Activated naive CD8-positive, alpha-beta T cell treated with anti-CD3 and anti-CD28 coated beads, Interleukin-2, amount 10 ng/mL, durations not matched to agents 7 days and 5 days (primary cell): ENCODE measurements at places on chromosomes 5 and 9.

GRCh38 chr5:82182662-82183061, 95.5 kb downstream of the RPS23 start:
- no peaks in the 10 kb centered on the region for H3K27me3 ChIP-seq
- no peak overlapping the region for H3K4me3 ChIP-seq
- peaks cover 23% of the 10 kb centered on the region for H3K36me3 ChIP-seq
- peaks cover 9% of the 10 kb centered on the region for H3K4me1 ChIP-seq
- H3K27ac ChIP-seq: no peak overlapping the region
- DNase-seq: no peak

GRCh38 chr9:79465156-79465555, 106.6 kb upstream of the TLE4 start:
- no peak for DNase-seq
- H3K27ac ChIP-seq: no peak overlapping the region
- H3K4me1 ChIP-seq: peaks cover 14% of the 10 kb centered on the region

DNA sequence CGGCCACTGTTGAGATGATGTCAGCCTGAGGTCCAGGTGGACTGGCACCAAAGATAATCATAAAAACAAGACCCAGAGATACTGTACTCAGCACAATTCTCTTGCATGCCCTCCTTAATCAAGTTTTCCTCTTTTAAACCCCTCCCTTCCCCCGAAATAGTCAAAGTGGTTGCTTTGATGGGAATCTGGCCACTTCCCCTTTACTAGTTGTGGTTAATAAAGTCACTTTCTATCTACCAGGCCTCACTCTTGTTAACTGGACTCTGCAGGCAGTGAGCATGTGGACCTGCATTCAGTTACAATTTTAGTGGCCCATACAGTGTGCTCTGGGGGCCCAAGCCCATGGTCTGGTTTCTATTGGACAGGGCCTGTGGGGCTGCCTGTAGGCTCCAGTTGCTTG, 17.5 kb downstream of the FBP2 start:
- H3K27me3 ChIP-seq: peaks cover 6% of the 10 kb centered on the region
- DNase-seq: no peak
- H3K36me3 ChIP-seq: peaks cover 1% of the 10 kb centered on the region
- no peak overlapping the region for H3K27ac ChIP-seq
- peaks cover 7% of the 10 kb centered on the region for H3K4me1 ChIP-seq
- no peak overlapping the region for H3K4me3 ChIP-seq

DNA sequence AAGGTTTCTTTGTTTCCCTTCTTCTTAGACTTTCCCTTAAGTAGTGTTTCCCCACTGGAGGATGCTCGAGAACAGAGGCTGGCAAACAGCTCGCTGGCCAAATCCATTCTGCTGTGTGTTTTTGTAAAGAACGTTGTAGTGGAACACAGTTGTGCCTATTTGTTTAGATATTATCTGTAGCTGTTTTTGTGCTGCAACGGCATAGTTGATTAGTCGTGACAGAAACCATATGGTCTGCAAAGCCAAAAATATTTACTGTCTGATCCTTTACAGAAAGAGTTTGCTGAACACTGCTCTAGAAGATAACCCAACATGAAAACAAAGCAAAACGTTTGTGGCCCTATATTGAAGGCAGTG, 47.0 kb upstream of the EGFLAM start:
- H3K36me3 ChIP-seq: no peaks in the 10 kb centered on the region
- no peaks in the 10 kb centered on the region for H3K4me1 ChIP-seq
- H3K27me3 ChIP-seq: peaks cover 6% of the 10 kb centered on the region
- no peak overlapping the region for H3K4me3 ChIP-seq

- H3K4me3 ChIP-seq: no peak overlapping the region
- no peak overlapping the region for H3K27ac ChIP-seq
- H3K27me3 ChIP-seq: peaks cover 2% of the 10 kb centered on the region
- DNase-seq: no peak
- H3K4me1 ChIP-seq: peaks cover 5% of the 10 kb centered on the region
These were observed 277.5 kb downstream of the DENND1A start for GRCh38 chr9:123652416-123652815.

DNA sequence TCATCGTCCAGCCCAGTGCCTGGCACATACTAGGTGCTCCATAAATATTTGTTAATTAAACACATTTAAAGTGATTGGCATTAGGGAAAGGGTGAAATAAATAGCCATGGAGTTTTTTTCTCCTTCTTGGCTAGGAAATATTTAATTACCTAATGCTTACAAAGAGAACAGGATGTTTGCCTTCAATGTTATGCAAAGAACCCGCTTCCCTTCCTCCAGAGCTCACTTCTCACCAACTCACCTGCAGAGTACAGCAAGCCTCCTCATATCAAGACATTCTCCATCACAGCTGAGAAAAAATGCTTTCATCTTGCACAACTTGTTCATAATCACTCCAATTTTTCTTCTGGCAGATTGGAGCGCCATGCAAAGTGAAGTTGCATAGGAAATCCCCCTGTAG, 161.7 kb upstream of the STK32A start:
- H3K4me3 ChIP-seq: no peak overlapping the region
- no peaks in the 10 kb centered on the region for H3K36me3 ChIP-seq
- no peak for DNase-seq

DNA sequence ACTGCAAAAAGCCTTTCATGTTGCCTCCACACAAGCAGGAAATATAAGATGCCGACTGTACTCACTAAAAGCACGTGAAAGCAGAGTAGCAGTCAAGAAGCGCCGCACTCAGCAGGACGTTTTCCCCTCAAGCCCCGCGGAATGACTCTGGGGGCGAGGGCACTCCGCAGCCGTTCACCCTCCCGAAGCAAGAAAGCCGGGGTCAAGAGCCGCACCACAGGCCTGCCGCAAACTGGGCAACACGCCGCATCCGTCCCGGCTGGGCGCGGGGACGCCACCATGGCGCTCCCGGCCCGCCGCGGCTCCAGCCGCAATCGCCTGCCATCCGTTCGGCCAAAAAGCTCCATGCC, 364 bp downstream of the RPS6 start:
- H3K27me3 ChIP-seq: no peaks in the 10 kb centered on the region
- peaks cover 49% of the 10 kb centered on the region for H3K36me3 ChIP-seq
- peak overlapping the region; percentile 99 for H3K27ac ChIP-seq
- peaks cover 42% of the 10 kb centered on the region for H3K4me1 ChIP-seq

- no peak overlapping the region for H3K4me3 ChIP-seq
- H3K27me3 ChIP-seq: no peaks in the 10 kb centered on the region
- no peak overlapping the region for H3K27ac ChIP-seq
- no peaks in the 10 kb centered on the region for H3K4me1 ChIP-seq
These were observed 16.2 kb upstream of the MAT2B start for GRCh38 chr5:163489055-163489744.

- H3K27ac ChIP-seq: no peak overlapping the region
- no peak overlapping the region for H3K4me3 ChIP-seq
- no peak for DNase-seq
- H3K27me3 ChIP-seq: no peaks in the 10 kb centered on the region
- no peaks in the 10 kb centered on the region for H3K36me3 ChIP-seq
- no peaks in the 10 kb centered on the region for H3K4me1 ChIP-seq
These were observed 1703.8 kb downstream of the MAT2B start for GRCh38 chr5:165209101-165209727.

GRCh38 chr5:162174358-162174974, 106.9 kb downstream of the GABRG2 start:
- H3K4me3 ChIP-seq: no peak overlapping the region
- H3K36me3 ChIP-seq: no peaks in the 10 kb centered on the region
- no peaks in the 10 kb centered on the region for H3K27me3 ChIP-seq
- DNase-seq: no peak

DNA sequence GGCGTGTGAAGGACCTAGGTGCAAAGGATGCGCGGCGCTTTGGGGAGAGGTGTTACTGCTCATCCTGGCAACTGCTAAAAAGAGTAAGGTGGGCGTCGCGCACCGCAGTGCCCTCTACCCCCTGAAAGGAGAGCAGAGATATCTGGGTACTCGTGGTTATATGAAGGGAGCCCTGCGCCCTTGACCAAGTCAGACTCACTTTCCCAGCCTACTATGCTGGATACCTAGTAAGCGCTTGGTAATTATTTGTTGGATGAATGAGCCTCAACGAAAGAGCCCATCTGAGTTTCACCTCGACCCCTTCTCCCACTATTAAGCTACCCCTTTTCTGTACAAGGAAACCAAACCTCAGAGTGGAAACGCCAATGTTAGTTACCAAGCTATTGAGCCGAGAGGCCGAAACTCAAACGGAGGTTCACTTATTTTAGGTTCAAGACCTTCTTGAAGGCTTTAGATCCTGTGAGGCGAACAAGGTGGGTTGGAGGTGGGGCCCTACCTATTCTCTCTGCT, 8.0 kb downstream of the LHX6 start:
- peaks cover 85% of the 10 kb centered on the region for H3K27me3 ChIP-seq
- no peak overlapping the region for H3K4me3 ChIP-seq
- H3K4me1 ChIP-seq: peaks cover 20% of the 10 kb centered on the region
- H3K36me3 ChIP-seq: no peaks in the 10 kb centered on the region
- DNase-seq: no peak

GRCh38 chr9:121216271-121216805, 14.7 kb upstream of the RAB14 start:
- peaks cover 16% of the 10 kb centered on the region for H3K36me3 ChIP-seq
- H3K4me1 ChIP-seq: peaks cover 17% of the 10 kb centered on the region
- H3K4me3 ChIP-seq: no peak overlapping the region

- DNase-seq: no peak
- H3K36me3 ChIP-seq: no peaks in the 10 kb centered on the region
- H3K4me3 ChIP-seq: no peak overlapping the region
- no peaks in the 10 kb centered on the region for H3K27me3 ChIP-seq
- no peak overlapping the region for H3K27ac ChIP-seq
These were observed 70.5 kb upstream of the RNU6ATAC start for GRCh38 chr9:134234687-134235359.

GRCh38 chr5:14726066-14726838, 61.7 kb downstream of the OTULIN start:
- H3K27ac ChIP-seq: no peak overlapping the region
- H3K27me3 ChIP-seq: no peaks in the 10 kb centered on the region
- H3K4me3 ChIP-seq: no peak overlapping the region
- no peak for DNase-seq
- peaks cover 5% of the 10 kb centered on the region for H3K36me3 ChIP-seq

- H3K4me1 ChIP-seq: no peaks in the 10 kb centered on the region
- H3K36me3 ChIP-seq: no peaks in the 10 kb centered on the region
- peaks cover 26% of the 10 kb centered on the region for H3K27me3 ChIP-seq
- no peak overlapping the region for H3K4me3 ChIP-seq
- no peak overlapping the region for H3K27ac ChIP-seq
- no peak for DNase-seq
These were observed 8.9 kb downstream of the UBE2QL1 start for GRCh38 chr5:6457592-6457991.

GRCh38 chr5:2892466-2893000, 141.1 kb upstream of the IRX2 start:
- no peak overlapping the region for H3K27ac ChIP-seq
- H3K4me1 ChIP-seq: no peaks in the 10 kb centered on the region
- H3K36me3 ChIP-seq: peaks cover 2% of the 10 kb centered on the region
- H3K27me3 ChIP-seq: no peaks in the 10 kb centered on the region

DNA sequence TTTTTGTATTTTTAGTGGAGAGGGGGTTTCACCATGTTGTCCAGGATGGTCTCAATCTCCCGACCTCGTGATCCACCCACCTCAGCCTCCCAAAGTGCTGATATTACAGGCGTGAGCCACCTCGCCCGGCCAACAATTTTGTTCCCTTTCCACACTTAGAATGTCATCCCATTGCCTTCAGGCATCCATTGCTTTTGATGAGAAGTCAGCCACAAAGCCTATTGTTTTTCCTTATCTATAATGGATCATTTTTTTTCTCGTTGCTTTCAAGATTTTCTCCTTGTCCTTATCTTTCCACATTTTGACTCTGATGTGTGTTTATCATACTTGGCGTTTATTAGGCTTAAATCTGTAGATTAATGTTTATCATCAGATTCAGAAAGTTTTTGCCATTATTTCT, 64.4 kb downstream of the NR6A1 start:
- no peak overlapping the region for H3K4me3 ChIP-seq
- H3K27ac ChIP-seq: no peak overlapping the region
- peaks cover 2% of the 10 kb centered on the region for H3K27me3 ChIP-seq
- DNase-seq: no peak

GRCh38 chr5:10045376-10045775, 204.3 kb downstream of the ATPSCKMT start:
- no peaks in the 10 kb centered on the region for H3K27me3 ChIP-seq
- H3K4me1 ChIP-seq: no peaks in the 10 kb centered on the region
- H3K27ac ChIP-seq: no peak overlapping the region
- no peak overlapping the region for H3K4me3 ChIP-seq
